NCI-H1694 treated with DMSO at 0.1 percent for 48 hours (cell line): ENCODE measurements at places on chromosomes 7 and 10.

DNA sequence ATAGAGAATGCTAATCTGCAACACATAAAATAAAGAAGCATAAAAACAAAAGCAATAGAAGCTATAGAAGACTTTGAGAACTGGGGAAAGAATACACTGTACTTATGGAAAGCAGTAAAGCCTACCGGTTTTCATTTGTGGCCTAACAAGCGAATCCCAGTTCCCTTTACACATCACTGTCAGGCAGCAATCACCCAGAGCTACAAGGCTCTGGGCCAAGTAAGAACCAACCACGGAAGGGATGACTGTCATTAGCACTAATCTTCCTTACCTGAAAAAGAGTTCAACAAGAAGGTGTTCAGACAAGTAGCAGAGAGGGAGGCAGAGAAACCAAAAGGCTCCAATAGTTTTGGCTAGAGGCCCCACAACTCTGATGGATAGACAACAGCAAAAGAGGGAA, 15.0 kb downstream of the CCDC6 start:
- DNase-seq: no peak

- DNase-seq: no peak
Observed at GRCh38 chr7:96316949-96317348, 4.9 kb downstream of the SLC25A13 start.

DNA sequence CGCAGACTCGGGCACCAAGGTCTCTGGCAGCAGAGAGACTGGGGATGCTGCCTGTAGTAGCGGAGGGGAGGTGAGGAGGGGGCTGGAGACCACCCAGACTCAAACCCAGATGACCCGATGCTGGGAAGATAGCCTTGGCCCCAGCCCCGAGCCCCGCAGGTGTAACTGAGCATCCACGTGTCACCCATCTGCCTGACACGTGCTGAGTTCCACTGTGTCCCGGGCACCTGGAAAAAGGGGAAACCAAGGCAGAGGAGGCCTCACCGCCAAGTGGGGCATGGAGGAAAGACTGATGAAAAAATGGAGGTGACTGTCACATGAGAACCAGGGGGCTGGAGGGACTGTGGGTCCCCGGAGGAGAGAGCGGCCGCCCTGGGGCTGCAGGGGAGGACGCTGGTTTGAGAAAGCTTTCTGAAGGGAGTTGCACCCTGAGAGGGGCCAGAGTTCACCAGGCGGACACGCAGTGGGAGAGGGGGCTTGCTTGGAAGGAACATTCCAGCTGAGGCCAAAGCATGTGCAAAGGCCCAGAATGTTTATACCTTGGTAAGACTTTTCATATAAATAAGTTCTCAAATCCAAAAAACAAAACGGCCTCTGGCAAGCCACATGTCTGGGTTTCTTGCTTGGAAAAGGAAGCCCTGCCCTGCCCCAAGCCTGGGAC, 27.4 kb upstream of the ELN start:
- DNase-seq: no peak

- no peak for DNase-seq
Observed at GRCh38 chr7:130961128-130961601, 227.2 kb upstream of the KLF14 start.

DNA sequence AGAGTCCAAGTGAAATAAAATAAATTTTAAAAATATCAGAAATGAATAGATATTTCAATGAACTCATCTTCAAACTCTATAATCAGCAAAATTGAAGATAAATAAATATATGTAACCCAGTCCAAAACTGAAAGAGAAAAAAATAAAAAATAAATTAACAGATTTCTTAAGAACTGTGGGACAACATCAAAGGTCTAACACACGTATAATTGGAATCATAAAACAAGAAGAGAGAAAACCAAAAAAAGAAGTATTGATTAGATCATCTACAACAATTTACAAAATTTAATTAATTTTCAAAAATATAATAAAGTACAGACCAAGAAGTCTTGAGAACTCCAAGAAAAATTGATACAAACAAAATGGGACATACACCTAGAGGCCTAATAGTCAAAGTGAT, 625.8 kb upstream of the SORCS1 start:
- DNase-seq: no peak
